C1 segment of cervical spinal cord (tissue), 14 donors: ENCODE measurements at places on chromosomes 3 and 15.

DNA sequence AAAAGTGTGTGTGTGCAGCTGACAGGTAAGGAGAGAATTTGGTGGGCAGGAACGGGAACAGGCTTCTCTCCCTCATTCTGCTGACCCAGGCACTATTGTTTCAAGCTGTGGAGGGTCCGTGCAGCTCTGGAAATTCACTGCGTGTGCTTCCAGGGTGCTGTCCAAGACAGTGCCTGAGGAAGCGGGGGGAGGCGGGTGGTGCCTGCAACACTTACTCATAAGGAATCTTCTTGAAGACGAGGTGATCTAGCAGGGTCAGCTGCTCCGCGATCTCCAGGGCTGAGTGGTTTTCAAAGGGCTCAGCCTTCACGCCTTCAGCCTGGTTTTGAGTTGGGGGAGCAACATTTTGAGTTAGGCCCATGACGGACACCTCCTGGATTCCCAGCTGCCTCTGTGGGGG, 46.6 kb upstream of the CTSH start:
- no peak for DNase-seq

GRCh38 chr3:72196377-72196929, 411.5 kb upstream of the PROK2 start:
- DNase-seq: no peak

DNA sequence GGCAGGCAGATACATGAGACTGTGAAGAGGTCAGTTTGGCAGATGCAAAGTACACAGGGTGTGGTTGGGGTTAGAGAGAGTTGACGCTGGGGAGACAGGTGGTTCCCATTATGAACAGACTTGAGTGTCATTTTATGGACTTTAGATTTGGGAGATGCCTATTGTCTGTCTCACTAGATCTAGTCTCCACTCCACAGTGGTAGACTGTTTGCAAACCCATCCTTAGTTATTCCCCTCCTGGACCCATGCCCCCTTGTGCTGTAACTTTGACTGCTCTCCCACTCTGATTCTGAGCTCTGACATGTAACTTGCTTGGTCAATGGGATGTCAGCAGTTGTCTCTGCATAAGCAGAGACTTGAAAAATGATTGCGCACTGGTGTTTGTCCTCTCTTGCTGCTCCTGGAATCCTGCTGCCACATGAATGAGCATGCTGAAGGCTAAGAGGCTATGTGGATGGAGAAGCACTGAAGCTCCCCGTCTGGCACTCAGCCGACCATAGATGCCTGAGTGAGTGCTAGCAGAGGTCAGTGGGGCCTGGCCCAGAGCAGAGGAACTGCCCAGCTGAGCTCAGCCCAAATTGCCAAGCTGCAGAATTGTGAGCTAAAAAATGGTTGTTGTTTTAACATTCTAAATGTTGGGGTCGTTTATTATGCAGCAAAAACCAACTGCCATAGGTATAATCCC, 88.2 kb downstream of the FAM43A start:
- DNase-seq: no peak

DNA sequence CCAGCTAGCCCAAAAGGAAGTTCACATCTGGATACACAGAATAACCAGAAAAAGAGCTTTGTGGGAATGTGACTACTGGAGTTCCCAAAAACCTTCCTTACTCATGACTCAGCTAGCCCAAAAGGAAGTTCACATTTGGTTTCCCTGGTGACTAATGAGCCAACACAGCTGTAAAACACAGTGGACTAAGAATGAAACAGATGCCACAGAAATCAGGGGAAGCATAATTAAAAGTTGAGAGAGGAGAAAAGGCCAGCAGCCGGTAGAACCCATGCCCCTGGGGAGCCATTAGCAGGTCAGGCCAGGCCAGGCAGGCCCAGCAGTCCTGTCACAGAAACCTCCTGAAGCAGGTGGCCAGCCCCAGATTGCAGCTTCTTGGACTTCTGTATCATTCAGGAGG, 130.3 kb downstream of the GHSR start:
- no peak for DNase-seq

GRCh38 chr3:67389176-67389575, 265.2 kb downstream of the SUCLG2 start:
- DNase-seq: no peak

GRCh38 chr3:81793410-81793809, 32.0 kb upstream of the GBE1 start:
- no peak for DNase-seq

DNA sequence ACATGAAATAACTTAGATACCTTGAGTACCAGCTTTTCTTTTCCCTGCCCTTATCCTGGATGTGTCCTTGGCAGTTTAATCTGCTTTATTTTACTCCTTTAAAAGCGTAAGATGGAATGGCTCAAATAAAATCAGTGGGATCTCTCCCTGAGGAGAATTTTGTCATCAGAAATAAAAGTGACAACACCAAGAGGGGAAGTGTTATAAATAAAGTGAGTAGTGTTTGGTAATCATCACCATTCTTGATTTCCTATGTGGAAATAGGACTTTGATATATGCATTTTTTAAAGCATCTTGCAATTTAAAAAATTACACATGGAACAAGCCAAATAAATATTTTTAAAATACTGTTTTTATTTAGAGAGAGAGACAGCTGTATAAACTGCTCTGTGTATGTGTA, 76.5 kb downstream of the MBNL1 start:
- no peak for DNase-seq

GRCh38 chr3:141087076-141087777, 36.1 kb downstream of the SPSB4 start:
- no peak for DNase-seq

DNA sequence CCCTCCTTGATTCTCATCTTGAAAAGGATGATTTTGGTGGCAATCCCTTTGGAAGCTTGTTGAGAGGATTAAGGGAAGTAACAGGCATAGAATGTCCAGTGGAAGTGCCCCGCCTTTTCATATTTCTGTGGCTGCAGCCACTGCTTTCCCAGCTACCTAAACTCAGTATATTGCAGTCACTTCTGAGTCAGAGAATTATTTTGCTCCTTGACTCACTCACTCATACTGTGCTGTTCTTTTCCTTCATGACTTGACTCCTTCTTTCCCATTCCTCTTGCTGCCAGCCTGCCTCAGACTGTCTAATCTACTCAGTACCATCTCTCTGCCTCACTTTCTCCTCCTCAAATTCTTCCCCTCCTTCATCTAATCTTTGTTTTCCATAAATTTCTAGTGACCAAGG, 26.5 kb upstream of the POLR2M start:
- DNase-seq: no peak

DNA sequence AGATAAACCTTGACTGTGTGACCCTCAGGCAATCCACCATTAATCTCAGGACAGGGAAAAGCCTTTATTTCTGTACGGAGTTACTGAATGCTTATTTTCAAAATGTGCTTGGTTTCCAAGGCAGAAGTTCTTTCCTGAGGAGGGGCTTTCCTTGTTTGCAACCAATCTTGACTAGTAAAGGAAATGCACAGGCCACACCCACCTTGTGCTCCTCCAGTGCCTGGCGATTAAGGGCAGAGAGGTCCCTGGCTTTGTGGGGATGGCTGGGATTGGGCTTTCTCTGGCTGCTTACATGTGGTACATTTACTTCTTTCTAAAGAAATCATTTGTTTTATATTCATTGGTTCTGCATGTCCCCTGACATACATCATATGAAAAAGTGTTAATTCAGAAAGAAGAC, 47.8 kb downstream of the ZNF621 start:
- DNase-seq: no peak

DNA sequence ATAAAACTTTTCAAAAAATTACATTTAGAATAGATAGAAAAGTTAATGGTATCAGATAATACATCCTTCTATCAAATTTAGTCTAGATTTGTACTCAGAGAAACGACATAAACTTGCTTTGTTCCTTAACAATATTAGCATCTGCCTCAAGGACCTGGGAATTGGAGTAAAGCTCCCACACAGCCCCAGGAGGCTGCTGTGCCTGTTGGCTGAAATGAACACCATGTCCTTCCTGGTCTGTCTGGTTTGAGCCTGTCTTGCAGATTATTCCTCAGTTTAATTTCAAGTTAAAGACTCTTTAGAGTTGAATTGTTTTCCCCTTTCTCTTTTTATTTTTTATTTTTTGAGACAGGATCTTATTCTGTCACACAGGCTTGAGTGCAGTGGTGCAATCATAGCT, 19.4 kb downstream of the GNB5 start:
- no peak for DNase-seq
